ENCODE measurements at places on chromosomes 16 and 17.

DNA sequence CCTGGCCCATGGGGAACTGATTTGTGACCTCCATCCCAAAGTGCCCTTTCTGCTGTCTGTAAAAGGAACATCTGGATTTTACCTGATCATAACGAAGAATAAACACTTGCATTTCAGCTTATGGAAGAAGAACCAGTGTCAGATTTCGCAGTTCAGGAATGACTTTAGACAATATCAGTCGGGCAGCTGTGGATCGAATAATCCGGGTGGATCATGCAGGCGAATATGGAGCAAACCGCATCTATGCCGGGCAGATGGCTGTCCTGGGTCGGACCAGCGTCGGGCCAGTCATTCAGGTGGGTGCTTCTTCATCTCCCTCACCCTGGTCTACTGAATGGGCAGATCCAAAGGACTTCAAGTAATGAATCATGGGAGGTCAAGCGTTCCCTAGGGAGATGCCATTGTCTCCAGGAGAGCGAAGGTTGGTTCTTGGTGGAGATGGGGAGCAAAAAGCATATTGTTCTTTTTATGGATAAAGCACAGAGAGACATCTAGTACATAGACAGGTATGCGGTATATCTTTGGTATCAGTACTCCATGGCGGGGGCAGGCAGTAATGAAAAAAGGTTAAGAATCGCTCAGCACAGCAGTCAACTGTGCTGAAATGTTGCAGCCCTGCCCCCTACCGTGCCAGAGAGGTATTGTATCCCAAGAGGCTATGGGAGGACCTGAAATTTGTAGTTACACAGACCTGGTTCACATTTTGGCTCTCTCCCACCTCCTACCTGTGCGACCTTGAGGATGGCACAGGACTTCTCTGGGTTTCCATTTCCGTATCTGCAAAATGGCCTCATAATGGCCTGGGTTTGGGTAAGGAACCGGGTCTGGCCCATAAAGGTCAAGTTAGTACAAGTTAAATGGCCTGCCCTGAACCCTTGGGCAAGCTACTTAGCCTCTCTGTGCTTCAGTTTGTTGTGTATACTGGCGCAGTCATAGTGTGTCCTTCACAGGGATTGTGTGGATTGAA lies 4.7 kb downstream of the COQ7 start:
- DNase-seq: no peak

DNA sequence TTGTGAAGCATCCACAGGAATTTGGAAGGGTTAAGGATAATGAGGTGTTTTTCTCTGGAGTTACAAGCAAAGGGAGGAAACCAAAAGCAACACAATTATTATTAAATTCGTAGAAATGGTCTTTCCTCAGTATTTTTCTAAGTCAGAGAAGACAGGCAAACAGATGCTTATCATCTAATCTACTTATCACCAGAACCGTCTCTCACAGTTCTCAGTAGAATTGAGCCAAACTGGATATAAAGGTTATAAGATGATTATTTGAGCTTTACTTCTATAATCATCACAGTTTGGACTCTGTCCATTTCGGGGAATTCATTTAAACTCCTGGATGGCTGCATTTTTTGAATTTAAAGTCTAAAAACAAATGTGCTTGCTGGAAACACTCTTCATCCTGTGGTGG lies 245.0 kb downstream of the KCNJ2 start:
- DNase-seq: no peak

DNA sequence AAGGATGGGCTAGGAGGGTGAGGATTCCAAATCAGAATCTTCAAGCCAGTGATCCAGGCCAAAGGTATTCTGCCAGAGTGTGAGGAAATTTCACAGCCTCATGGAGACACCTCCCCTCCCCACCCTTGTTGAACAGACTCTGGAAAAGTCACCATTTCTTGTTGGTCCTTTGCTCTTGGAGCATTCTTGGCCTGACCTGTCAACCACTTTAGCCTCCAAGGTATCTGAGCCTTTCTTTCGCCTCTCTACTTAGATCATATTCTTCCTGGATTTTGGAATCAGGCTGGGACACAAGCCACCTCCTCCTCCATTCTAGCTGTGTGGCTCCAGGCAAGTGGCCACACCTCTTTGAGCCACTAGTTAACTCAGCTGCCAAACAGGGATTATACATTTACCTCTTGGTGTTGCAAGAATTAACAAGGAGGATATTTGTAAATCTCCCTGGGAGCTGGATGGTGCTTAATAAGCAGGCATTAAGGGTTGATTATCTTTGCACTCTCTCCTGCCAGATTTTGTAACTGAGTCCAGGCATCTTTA lies 193.5 kb downstream of the WWOX start:
- no peak for DNase-seq

DNA sequence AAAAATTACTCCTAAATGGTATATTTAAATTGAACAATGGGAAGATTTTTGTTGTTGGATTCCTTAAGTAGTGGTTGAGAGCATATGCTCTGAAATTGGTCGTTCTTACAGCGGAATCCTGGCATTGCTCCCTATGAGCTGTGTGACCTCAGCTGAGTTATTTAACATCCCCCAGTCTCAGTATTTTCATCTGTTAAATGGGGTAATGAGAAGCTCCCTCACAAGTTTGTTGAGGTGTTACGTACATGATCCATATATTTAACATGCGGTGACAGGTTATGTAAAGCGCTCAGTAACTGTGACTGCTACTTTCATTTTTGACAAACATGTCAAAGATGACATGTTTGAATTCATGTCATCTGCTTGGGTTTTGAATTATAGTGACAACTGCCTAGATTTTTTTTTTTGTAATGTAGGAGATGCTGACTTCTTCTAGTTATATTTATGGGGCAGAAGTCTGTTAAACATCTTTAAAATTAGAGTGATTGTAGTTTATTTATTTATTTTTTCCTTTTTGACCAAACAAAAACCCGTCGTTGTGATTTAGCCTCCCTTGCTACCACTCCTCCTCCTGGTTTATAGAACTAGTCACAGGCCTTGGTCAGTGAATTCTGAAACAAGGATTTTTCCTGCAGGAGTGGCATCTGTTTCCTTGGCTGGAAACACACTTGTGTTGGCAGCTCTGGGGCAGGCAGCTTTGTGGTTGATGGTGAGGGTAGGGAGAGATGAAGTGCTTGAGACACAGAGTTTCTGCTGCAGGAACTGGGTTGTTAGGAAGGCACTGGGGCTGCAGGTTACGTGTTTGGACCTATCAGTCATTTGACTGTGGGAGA lies 268.8 kb downstream of the SNX29 start:
- no peak for DNase-seq

DNA sequence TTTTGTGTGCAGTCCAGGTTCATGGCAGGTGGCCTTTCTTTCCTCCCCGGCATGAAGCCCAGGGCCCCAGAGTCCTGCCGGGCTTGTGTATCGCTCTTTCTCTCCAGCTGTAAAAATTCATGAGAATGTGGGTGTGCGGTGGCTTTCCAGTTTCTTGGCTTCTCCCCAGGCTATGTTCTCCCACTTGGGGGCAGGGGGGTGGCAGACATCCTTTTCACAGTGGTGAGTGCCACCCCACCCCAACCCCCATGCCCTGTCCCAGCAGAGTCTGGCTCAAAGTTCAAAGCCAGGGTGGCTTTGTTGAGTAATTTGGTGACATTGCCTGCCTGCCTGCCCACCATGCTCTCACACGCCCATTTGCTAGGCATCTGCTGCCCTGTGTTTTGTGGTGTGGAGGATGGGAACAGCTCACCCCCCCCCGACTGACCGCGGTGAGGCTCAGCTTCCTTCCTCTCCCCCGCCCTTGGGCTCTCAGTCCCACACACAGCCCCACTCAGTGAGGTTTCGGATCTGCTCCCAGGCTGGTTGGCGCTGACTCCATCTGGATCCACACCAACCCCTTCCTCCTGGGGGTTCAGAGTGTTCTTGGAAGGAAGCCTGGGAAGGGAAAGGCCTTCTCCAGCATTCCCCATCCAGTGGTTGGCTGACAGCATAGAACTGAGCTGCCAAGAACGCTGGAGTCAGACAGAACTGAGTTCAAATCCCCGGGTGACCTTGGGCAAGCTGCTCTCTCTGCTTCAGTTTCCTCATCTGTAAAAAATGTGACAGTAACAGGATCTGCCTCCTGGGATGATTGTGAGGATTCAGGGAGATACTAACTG lies 36.0 kb downstream of the CHD9 start:
- no peak for DNase-seq

GRCh38 chr17:14428648-14429029 lies 127.8 kb downstream of the HS3ST3B1 start:
- no peak for DNase-seq

DNA sequence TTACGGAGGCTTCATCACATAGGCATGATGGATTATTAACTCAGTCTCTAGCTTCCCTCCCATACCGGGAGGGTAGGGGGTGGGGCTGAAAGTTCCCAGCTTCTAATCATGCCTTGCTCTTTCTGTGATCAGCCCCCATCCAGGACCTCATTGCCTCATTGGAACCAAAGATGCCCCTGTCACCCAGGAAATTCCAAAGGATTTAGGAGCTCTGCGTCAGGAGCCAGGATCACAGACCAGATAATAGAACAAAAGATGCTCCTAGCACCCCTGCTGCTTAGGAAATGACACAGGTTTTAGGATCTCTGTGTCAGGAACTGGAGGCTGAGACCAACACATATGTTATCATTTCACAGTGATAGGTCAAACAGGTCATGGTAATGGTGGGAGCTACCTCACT lies 9.7 kb downstream of the USB1 start:
- no peak for DNase-seq

- no peak for DNase-seq
Measured at GRCh38 chr16:75061669-75062068, 54.9 kb downstream of the LDHD start.

GRCh38 chr17:1362964-1363363 lies 37.1 kb downstream of the YWHAE start:
- DNase-seq: no peak

- DNase-seq: no peak
Measured at GRCh38 chr16:62283-62967, 8.8 kb downstream of the SNRNP25 start.

GRCh38 chr17:55340176-55340575 lies 75.4 kb downstream of the HLF start:
- no peak for DNase-seq

- DNase-seq: no peak
Measured at GRCh38 chr16:70255574-70255973, 3.8 kb upstream of the EXOSC6 start.

- DNase-seq: no peak
Measured at GRCh38 chr16:11848842-11849241, 2.5 kb downstream of the RSL1D1 start.

Data from activated CD8-positive, alpha-beta memory T cell treated with anti-CD3 and anti-CD28 coated beads for 1 hour (primary cell).